Panc1 (cell line): ENCODE measurements at places on chromosomes 11 and 22.

DNA sequence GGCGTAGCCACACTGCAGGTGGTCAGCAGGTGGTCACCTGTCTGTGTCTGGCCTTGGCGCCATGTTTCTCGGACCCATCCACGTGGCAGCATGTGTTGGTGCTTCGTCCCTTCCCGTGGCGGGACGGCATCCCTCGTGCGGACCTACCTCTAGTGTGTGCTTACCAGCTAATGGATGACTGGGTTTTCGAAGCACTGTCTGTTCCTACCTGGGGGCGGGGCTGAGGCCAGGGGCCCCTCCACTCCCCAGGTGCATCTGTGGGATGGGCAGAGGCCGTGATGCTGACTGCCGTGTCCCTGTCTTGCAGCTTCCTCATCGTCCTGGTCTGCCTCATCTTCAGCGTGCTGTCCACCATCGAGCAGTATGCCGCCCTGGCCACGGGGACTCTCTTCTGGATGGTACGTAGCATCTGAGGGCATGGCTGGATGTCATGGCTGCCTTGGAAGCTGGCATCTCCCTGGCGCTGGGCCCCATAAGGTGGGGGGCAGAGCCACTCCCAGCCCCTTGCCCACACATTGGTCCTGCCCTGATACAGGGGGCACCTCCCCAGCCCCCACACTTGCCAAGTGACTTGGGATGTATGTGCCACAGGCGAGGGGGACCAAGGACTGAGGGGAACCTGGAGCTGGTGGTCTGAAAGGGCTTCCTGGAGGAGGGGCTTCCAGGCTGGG is 82.9 kb downstream of the KCNQ1 start:
- DNase-seq, result no peak

GRCh38 chr22:24155627-24156140 is 25.6 kb upstream of the SUSD2 start:
- no peak for DNase-seq

DNA sequence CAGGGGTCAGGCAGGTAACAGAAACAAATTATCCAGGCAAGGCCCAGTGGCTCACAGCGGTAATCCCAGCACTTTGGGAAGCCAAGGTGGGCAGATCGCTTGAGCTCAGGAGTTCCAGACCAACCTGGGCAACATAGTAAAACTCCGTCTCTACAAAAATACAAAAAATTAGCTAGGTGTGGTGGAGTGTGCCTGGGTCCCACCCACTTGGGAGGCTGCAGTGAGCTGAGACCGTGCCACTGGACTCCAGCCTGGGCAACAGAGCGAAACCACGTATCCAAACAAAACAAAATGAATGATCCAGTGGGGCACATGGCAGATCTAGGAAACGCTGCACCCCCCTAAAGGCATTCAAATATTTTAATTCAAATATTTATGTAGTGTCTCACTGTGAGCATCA is 9.9 kb downstream of the NUMA1 start:
- DNase-seq, result no peak

DNA sequence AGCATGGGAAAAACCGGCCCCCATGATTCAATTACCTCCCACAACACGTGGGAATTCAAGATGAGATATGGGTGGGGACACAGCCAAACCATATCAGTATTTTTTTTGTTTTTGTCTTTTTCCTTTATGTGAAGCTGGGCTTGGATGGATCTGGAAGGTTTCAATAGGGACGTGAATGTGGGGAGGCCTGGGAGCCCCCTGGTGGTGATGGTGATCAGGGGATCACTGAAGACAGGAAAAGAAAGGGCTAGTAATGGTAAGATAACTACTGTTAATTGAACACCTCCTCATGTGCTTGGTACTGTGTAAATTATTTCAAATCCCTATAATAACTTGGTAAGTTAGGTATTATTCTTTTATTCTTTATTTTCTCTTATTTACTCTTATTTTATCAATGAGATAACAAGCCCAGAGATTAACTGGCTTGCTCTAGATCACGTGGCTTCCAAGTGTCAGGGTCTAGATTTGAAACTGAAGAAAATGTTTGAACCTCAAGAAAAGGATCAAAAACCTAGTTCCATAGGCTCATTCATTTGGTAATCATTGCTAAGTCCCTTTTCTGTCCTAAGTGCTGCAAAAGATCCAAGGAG is 364.2 kb downstream of the TENM4 start:
- no peak for DNase-seq

DNA sequence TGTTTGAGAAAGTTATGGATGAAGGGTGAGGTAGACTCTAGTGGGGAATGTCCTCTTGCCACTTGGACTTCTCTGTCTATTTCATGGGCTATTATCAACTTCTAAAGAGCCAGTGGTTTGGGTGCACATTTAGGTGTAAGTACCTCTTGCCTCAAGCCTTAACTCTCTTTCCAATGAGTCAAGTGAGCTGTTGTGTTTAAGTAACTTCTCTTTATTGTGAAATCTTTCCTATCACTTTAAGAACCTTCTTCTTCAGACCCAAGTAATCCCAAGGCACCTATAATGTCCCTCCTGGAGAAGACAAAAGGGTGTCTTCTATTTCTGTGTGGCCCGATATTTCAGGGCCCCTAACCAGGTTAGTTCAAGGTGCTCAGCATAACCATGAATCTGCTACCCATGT is 90.5 kb upstream of the VPREB1 start:
- no peak for DNase-seq

- no peak for DNase-seq
Observed at GRCh38 chr22:37079158-37079557, 27.6 kb downstream of the KCTD17 start.

GRCh38 chr22:45731798-45732495 is 60.3 kb downstream of the ATXN10 start:
- DNase-seq, result no peak

DNA sequence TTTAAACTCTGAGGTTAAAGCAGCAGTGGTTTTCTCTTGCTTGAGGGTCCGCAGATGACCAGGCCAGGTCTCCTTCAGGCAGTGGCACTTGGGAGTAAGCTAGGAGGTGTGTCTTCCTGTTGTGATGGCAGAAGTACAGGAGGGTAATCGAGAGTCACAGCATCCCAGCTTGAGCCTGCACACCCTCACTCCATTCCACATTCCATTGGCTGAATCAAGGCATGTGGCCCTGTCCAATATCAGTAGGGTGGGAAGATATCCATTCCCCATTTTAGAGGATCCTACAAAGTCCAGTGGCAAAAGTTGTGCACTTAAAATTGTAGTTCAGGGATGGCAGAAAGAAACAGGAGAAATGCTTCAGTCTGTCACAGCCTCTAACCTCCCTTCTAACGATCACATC is 23.3 kb downstream of the OSBP2 start:
- DNase-seq, result no peak

DNA sequence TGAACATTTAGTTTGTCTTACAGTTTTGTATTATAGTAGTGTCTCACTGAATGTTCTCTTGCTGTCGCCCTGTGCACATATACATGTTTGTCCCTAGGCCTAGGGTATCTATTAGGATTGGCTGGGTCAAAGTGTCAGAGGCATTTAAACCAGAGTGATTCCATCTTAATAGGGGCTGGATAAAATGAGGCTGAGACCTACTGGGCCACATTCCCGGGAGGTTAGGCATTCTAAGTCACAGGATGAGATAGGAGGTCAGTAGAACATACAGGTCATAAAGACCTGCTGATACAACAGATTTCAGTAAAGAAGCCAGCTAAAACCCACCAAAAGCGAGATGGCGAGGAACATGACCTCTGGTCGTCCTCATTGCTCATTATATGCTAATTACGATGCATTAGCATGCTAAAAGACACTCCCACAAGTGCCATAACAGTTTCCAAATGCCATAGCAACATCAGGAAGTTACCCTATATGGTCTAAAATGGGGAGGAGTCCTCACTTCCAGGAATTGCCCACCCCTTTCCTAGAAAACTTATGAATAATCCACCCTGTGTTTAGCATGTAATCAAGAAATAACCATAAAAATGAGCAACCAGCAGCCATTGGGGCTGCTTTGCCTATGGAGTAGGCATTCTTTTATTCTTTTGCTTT is 82.6 kb downstream of the LDLRAD3 start:
- DNase-seq, result no peak

- no peak for DNase-seq
Observed at GRCh38 chr11:129888451-129888850, 6.9 kb downstream of the NFRKB start.

- DNase-seq, result no peak
Observed at GRCh38 chr11:123560006-123560405, 94.4 kb downstream of the SCN3B start.

- DNase-seq, result no peak
Observed at GRCh38 chr11:1281326-1281973, 28.0 kb downstream of the TOLLIP start.

DNA sequence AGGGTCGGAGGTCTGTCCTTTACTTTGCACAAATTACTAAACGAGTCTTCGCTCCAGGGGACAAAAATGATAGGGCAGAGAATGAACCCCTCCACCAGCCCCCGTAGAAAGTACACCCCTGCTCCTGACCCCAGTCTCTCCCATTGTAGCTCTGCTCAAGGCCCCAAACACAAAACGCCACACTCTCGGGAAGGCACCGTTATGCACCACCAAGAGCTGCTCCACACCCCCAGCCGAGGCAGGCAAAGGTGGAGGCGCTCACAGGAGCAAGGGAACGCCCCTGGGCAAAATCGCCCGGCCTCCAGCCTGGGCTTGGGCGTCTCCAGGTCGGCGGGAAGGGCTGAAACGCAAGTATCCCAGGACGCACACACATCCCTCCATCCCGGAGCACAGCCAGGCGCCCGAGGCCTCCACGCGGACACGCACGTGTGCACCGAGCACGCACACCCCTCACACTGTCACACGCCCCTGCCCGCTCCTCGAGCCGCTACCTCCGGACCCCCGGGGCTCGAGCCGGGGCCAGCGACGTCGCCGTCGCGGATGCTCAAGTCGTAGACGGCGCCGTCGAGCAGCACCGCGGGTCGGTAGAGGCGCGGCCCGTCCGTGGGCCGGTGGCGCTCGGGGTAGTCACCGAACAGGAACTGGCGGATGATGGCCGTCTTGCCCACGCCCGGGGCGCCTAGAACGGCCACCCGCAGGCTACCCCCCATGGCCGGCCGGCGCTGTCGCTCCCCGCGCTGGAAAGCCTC is 786 bp downstream of the RASL10A start:
- DNase-seq, result no peak

GRCh38 chr11:102832612-102833011 is 10.8 kb downstream of the MMP3 start:
- DNase-seq, result no peak

DNA sequence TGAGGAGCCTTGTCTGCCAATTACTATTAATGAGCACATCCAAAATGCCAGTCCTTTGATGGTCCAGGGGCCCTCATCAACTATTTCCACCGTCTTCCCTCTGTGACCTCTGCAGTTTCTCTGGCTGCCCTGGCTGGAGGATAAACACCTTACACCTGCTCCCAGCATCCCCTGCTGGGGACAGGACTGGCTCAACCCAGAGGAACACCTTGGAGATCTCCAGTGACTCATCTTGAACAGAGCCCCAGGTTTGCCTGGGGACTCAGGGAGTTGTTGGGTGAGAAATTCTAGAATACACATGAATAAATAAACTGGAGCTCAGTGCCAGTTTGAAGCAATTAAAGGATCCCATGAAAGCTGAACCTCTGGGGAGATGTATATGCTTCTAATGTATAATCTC is 24.0 kb upstream of the ELF5 start:
- DNase-seq, result no peak

GRCh38 chr11:122280870-122281269 is 164.9 kb upstream of the BLID start:
- DNase-seq, result no peak

DNA sequence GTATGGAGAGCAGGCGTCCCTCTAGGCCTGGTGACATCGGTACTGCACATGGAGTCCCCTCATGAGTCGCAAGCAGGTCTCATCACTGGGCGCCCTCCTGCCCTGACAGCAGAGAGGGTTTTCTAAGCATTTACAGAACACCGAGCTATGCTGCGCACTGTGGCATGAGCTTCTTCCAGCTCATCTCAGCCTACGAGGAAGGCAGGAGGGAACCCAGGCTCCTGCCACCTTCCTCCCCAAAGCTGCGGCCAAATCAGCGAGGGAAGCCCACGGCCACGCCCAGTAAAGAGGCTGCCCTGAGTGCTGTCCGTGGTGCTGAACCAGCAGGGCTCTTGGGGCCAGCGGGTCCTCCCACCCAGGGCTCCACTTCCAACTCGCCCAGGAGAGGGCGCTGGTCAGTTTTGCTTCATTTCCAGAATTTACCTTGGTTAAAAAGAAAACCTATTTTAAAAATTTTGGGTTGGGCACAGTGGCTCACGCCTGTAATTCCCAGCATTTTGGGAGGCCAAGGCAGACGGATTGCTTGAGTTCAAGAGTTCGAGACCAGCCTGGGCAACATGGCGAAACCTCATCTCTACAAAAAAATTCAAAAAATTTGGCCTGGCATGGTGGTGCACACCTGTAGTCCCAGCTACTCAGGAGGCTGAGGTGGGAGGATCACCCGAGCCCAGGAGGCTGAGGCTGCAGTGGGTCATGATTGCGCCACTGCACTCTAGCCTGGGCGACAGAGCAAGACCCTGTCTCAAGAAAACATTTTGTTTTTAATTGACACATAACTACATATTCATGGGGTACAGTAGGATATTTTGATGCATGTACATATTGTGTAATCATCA is 34.2 kb downstream of the PHF21B start:
- DNase-seq, result peak; percentile 8

- no peak for DNase-seq
Observed at GRCh38 chr22:19353363-19354131, 62.0 kb upstream of the CLTCL1 start.

DNA sequence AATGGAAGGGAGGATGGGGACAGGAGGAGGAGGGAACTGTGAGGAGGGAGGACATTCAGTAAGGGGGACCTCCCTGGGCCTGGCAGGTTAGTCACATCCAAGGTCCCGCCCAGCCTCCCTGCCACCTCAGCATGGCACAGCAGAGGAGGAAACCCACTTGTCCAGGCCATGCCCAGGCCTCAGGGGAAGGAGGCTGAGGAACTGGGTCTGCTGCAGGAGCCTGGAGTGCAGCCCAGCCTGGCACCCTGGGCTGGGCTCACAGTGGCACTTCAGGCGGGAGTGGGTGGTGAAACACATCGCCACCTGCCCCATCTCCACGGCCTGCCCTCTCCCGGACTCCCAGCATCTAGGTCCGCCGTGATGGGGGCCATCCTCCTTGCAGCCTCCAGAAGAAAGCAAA is 17.2 kb upstream of the KLHL35 start:
- no peak for DNase-seq

GRCh38 chr11:32043737-32044136 is 47.1 kb upstream of the RCN1 start:
- no peak for DNase-seq

- DNase-seq, result no peak
Observed at GRCh38 chr22:42961810-42962209, 53.1 kb downstream of the PACSIN2 start.

- DNase-seq, result no peak
Observed at GRCh38 chr22:37626144-37626543, 13.3 kb upstream of the SH3BP1 start.

DNA sequence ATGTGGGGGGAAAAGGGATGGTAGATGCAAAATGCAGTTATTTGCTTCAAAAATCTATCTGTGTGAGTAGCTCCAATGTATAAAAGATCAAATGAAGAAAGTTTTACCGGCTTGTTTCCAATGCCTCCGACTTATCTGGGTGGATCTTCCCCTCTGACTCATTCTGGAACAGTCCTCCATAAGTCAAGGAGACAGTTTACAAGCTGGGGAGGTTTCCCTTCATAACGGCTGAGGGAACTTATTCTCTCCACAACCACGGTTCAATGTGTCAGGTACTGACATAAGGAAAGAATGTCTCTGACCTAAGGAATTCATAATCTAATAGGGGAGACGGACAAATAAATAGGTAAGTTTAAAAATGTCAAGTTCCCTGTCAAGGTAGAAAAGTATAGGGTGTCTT is 49.7 kb upstream of the BIRC3 start:
- DNase-seq, result no peak

GRCh38 chr11:116641561-116642045 is 131.2 kb downstream of the BUD13 start:
- peak; percentile 17 for DNase-seq

GRCh38 chr11:63768237-63769041 is at the start of gene ZFTA:
Gene ZFTA (minus strand): TSS chr11:63768775. CDS start chr11:63768622, 153 bp downstream.
- DNase-seq, result no peak
